T-helper 9 cell (primary cell): ENCODE measurements at places on chromosomes 16 and 17.

DNA sequence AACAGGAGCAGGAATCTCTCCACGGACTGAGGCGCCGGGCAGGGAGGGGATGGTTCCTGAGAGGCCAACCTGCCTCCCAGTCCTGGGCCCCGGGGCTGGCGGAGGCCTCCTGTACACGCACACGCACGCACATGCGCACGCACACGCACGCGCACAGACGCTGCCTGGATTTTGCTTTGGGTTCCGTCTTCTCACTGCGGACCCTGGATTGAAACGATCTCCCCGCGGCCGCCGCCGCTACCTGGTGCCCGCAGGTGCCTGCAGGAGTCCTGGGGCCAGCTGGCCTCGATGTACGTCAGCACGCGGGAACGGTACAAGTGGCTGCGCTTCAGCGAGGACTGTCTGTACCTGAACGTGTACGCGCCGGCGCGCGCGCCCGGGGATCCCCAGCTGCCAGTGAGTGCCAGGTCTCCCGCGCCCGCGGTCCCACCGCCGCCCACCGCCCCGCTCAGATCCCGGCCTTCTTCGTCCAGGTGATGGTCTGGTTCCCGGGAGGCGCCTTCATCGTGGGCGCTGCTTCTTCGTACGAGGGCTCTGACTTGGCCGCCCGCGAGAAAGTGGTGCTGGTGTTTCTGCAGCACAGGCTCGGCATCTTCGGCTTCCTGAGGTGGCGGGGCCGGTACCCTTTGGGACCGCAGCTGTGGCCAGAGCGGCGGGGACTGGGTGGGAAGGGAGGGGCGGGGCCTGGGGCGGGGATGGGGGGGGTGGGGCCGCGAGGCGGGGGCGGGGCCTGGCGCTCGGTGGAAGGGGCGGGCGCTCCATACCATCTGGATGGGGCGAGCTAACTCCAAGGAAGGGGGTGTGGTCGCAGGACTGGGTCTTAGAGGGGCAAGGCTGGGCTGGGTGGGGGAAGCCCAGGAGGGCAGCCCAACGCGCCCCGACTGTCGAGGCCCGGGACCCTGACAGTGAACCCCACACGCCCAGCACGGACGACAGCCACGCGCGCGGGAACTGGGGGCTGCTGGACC is 12.3 kb downstream of the CES4A start:
- DNase-seq = peak; percentile 49

DNA sequence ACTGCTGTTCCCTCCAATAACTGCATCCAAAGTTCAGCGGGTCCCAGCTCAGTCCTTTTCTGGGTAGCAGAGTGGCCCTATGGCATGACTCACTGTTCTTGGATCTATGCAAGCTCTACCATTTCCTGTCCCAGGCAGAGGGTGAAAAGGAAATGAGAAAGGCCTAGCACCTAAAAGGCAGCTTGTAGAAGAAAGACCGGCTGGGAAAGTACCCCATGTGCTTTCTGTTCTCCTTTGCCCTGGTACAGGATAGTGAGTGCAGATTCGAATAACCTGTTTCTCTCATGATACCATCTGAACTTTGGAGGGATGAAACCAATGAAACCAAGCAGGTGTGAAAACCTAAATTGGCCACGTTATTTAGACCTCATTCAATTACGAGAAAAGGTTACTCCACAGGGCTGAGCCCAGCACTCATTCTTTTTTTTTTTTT is 12.7 kb upstream of the HASPIN start:
- DNase-seq = peak; percentile 37

DNA sequence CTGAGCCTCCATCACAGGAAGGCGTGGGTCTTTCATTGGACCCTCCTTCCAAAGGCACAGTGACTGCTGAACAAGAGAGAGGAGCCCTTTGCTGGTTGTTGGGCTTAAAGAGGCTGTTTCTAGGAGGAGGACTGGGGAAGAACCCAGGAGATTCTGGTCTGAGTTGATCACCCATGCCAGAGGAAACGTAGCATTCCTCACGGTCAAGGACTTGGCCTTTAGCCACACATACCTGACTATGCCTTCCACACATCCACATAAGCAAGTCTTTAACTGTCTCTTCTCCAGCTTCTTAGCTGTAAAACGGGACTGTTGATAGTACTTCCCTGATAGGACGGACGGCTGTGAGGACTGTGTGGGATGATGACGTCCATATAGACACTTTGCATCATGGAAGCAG is 149.8 kb upstream of the IRX3 start:
- DNase-seq = no peak

GRCh38 chr16:87338155-87338765 is 21.1 kb upstream of the C16orf95 start:
- DNase-seq = no peak
